ENCODE measurements at places on chromosomes 7 and 10.

DNA sequence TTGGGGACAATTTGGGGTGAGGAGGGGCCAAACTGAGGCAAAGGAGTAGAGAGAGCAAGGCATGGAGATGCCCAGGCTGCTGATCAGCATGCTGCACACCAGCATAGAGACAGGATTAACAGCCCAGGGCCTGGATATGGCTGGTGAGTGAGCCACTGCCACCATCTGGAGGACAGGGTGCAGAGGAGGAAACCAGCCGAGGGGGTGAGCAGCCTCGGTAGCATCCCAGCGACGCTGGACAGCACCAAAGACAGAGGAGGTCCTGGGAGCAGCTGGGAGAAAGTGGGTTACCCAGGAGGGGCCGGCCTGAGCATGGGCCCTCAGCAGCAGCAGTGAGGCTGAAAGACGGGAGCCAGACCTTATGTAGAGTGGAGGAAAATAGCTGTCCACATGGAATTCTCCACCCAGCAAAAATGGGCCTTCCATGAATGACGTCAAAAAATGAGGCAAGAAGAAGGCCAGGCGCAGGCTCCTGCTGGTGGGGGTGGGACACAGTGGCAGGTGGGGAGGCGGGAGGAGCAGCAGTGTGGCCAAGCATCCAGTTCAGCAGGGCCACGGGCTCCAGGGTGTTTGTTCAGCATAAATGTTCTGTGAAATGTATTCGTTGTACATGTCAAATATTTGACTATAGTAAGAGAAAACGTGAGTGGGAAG, 16.7 kb downstream of the RET start:
- DNase-seq: no peak

DNA sequence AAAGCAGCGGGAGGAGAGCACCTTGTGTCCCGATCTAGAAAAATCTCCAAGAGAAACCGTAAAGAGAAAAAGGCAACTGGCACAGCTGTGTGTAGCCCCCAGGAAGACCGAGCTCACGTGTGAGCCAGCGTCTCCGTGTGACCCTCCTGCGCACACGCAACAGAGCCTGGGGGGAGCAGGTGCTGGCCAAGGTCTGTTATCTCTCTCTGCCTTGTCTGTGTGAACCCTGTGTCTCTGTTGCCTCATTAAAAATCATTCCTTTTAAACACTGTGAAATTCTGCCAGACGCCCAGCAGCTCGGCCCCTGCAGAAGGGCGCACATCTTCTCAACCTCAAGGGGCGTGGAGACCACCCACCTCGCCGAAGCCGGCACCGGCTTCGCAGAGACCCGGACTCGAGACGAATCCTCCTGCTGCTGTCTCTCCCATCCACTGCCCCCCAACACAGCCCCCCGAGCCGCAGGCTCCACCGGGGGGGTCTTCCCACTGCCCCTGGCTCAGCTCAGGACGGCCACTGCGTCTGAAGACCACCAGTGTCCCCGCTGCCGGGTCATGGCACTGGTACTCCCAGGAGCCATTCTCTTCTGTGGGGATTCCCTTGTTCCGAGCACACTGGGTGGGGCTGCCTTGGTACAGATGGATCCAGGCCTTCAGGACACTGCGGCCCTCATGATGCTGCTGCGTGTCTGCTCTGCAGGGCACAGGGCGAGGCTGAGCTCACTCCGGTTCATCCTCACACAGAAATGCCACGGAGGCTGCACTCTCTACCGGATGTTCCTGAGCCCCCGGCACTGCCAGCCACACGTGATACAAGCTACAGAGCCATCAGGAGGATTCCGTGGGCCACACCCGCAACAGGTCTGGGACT, 94.3 kb upstream of the DNAAF5 start:
- no peak for DNase-seq

- DNase-seq: no peak
These were observed 135.9 kb downstream of the HIBADH start for GRCh38 chr7:27526611-27527347.

- DNase-seq: no peak
These were observed 195.2 kb upstream of the C7orf33 start for GRCh38 chr7:148395352-148395811.

DNA sequence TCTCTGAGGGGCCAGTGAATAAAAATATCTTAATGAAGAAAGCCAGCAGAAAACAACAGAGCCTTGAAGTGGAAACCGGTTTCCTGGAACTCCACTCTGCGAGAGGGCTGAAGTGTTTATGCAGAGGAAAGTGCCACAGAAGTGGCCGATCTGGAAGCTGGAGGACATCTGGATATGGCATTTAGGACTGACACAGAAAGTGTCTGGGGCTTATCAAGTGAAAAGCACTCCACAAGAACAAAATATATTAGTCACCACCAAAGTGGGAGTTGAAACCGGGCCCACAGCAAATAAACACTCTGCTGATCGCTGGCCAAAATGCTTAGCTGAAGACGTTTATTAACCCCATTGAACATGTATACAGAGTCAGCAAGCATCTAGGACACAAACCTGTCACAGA, 7.8 kb downstream of the NOD1 start:
- peak; percentile 65 for DNase-seq

DNA sequence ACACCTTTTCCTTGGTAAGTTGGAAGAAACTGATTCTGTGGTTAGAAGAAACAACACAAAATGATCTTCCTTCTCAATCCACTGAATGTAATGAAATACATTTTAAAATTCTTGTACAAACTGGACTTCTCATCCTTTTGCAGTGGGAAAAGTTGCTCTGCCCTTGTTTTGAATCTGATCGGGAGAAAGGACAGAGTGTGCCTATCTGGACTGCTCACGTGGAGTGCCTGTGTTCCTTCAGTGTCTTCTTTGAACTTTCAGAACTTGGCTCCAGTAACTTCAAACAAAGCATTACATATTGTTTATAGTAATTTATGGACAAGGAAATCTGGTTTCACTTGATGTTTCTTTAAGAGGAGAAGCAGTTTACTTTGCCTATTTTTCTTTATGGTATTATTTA, 17.1 kb downstream of the SLC26A3 start:
- no peak for DNase-seq

DNA sequence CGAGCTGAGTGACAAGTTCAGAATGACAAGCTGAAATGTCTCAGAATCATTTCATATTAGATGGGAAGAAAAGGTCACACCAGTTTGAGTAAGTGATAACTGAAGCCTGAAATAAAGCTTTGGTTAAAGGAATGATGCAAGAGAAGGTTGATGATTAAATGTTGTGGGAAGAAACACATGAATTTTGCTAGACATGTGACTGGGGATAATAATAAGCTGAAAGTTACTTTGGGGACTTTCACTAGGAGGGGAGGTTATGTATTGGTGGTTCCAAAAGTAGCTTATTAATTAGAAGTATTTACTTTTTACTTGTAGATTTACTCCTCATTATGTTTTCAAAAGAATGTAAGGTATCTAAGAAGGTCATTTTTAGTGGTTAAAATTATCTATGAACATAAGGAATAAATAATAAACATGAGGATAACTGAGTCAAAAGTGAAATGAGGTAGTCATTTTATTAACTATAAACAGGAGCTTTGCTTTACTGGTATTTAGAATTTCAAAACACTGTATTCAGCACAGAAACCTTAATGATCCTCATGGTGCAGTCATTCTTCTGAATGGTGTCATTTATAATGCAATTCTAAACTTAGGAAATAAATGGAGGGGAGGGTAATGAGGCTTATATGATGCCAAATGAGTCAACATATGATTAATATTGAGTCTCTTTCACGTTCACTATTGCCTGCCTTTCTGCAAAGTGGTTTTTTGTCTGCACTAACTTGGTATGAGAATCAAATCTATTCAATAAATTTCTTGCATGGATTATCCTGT, 63.7 kb downstream of the PRKG1 start:
- peak; percentile 53 for DNase-seq

DNA sequence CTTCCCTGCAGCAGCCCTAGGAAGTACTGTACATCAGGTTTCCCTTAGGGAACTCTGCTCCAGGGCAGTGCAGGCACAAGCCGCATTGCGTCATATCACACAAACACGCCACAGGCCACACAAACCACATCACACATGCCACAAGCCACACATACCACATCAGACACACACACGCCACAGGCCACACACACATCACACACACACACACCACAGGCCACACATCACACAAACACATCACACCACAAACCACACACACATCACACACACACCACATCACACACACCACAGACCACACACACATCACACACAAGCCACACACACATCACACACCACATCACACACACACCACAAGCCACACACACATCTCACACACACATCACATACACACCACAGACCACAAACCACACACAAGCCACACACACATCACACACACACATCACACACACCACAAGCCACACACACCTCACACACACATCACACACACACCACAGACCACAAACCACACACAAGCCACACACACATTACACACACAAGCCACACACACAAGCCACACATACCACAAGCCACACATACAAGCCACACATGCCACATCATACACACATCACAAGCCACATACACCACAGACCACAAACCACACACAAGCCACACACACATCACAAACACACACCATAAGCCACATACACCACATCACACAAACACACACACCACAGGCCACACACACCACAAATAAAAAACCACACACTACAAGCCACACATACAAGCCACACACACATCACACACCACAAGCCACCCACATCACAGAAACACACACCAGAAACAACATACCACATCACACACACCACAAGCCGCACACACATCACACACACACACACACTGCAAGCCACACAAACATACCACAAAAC, 53.4 kb downstream of the TMEM209 start:
- DNase-seq: peak; percentile 50
